Activated naive CD8-positive, alpha-beta T cell treated with anti-CD3 and anti-CD28 coated beads for 36 hours (primary cell): ENCODE measurements at places on chromosomes 5 and 9. TPM values are rescaled to one million over a fixed set of nuclear protein-coding genes. Genes with fewer than 3 reads are reported as not detected.

Gene GLDC
- 0.64 TPM for total RNA-seq

Gene COX7C
- total RNA-seq = 728 TPM

Gene PRRX2
- total RNA-seq = 0.76 TPM

Gene ADAMTS16
- not detected for total RNA-seq

Gene TERT
- total RNA-seq = 6.2 TPM

- no peak for DNase-seq
These were observed 40.9 kb downstream of the CETN3 start for GRCh38 chr5:90368454-90369246.

- DNase-seq = no peak
These were observed 445.5 kb downstream of the GABRG2 start for GRCh38 chr5:162512935-162513565.

- DNase-seq = no peak
These were observed 32.7 kb downstream of the PKD2L2 start for GRCh38 chr5:137921931-137922330.

DNA sequence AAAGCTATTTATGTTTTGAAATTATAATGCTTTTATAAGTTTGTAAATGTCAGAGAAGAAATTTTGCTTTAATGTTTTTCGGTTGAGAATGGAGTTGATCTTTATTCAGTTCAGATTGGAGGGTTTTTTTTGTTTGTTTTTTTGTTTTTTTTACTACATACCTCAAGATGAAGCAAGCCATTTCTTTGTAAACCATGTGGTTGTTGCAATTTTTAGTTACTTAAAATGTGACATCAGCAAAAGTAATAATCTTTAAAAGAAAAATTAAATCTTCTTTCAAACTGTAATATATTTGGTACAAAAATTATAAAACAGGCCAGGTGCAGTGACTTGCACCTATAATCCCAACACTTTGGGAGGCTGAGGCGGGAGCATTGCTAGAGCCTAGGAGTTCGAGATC lies 102.6 kb downstream of the CDC42SE2 start:
- no peak for DNase-seq

DNA sequence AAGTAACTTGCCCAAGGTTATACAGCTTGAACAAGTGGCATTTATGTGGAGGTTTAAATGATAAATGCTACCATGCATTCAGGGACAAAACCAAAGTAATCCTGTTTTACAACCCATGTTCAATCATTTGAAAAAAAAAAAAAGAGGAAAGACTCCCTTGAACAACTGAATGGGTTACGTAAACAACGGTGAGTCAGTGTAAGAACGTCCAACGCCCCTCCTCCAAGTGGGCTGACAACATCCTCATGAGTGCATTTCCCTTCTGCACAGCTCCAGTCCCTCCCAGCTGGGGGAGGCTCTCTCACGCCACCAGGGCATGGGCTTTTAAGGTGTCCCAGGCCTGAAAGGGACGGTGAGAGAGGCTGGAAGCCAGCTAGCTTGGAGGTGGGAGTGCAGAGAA lies 90.0 kb downstream of the PRRT1B start:
- DNase-seq = peak; percentile 74

DNA sequence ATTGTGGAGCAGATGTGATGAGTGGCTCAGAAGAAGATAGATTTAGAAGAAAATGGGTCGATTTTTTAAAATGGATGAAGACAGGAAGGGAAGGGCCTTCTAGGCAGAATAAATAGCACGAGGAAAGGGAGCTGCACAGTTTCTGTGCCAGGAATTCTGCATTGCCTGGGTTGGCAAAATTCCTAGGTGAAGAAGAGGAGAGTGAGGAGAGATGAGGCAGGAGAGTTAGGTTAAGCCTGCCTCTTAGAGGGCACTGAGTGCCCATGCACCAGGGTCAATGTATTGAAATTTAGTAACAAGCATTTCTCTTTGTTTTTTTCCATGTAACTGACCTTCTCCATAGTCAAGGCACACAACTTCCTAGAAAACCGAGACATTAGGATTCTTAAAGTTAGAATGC lies 159.5 kb downstream of the YTHDC2 start:
- no peak for DNase-seq
